CD8-positive, alpha-beta memory T cell (primary cell): ENCODE measurements at places on chromosomes 12 and 14.

DNA sequence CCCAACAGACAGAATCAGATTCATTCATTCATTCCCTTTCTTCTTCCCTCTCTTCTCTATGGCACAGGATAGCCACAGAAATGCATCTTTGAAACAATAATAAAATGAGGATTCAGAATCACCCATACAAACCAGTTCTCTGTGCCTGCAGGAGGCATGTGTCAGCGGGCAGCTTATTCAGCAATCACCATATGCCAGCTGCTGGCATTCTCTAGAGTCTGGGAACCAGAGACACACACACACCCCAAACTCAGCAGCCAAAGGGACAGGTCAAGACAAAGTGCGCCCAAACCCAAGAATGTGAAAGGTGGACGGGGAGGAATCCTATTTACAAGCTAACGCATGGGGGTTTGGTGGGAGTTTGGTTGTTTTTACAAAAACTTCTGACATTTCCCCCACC is 14.1 kb downstream of the ARF3 start:
- no peak for DNase-seq

DNA sequence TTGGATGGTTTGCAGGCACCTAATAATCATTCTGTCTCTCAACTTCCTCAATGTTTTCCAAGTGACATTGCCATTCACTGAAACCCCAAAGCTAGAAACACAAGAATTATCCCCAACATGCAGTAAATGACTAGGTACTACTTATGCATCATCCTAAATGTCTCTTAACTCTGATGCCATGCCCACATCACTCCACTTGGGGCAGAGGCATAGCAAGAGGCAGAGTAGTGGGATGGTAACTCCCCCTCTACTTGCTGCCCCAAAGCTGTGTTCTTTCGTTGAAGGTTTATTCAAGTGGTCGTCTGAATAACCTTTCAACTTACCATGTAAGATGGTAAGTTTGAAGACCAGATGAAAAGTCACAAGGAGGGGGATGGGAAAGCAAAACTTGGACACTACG is 77.9 kb upstream of the SOX5 start:
- DNase-seq = no peak

DNA sequence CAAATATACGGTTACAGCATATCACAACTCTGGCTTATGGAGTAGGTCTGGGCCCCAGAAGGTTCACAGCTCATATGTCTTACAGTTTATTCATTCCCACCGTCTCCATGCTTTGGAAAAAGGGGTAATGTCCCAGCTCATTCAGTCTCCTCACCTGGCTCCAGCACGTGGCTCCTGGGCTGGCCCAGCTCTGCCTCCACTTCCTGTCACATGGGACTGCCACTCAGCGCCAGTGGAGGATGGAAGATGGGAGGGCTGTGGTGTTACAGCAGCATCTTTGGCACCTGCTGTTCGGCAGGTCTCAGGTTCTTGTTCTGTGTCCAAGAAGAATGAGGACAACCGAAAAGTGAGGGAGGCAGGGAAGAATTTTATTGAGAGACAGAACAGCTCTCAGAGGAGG is 216.3 kb upstream of the ATXN7L3B start:
- DNase-seq = no peak

DNA sequence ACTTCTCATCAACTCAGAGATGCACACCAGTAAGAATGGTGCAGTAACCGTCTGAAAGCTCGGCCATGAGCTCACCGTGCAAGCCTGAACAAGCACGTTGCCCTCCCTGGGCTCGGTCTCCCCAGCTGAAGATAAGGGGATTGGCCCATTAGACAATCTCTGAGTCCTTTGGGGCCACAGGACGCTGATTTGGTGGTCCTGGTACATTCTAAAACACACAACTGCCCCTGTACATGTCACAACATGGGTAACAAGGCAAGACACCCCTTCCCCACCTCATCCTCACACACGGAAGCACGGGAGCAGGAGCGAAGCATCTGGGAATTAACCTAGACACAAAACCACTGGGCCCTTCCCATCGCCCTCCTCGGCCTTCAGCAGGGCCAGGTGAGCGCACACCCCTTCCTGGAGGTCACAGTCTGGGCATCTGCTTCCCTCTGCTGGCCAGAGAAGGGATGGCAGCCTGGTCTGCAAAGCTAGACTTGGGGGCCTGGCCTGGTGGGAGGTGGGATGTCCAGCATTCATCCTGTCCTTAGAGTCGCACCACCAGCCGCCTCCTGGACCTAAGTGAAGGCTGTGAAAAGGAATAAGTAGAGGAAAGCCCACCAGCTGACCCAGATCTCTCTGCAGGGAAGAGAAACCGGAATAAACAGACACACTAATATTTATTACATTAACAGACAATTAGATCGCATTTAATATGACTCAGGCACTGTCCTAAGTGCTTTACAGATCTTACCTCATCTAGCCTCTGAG is 18.9 kb upstream of the SMUG1 start:
- DNase-seq = peak; percentile 56

GRCh38 chr12:79673354-79673753 is 17.4 kb downstream of the PAWR start:
- DNase-seq = no peak

- no peak for DNase-seq
Observed at GRCh38 chr12:90250042-90250441, 541.4 kb upstream of the ATP2B1 start.

DNA sequence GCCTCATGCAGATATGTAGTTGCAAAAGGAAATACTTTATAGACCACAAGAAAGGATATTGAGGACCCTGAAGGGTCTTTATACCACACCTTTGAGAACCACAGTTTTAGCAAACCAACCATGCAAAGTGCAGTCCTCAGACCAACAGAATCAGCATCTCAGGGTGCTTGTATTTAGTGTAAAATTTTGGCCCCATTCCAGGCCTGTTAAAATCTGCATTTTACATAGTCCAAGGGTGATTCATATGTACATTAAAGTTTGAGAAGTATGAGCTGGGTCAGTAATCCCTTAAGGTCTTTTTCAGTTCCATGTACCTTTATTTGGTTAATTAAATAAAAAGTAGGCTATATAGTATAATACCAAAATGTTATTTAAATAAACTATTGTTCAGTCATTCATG is 91.2 kb downstream of the WNK1 start:
- no peak for DNase-seq

DNA sequence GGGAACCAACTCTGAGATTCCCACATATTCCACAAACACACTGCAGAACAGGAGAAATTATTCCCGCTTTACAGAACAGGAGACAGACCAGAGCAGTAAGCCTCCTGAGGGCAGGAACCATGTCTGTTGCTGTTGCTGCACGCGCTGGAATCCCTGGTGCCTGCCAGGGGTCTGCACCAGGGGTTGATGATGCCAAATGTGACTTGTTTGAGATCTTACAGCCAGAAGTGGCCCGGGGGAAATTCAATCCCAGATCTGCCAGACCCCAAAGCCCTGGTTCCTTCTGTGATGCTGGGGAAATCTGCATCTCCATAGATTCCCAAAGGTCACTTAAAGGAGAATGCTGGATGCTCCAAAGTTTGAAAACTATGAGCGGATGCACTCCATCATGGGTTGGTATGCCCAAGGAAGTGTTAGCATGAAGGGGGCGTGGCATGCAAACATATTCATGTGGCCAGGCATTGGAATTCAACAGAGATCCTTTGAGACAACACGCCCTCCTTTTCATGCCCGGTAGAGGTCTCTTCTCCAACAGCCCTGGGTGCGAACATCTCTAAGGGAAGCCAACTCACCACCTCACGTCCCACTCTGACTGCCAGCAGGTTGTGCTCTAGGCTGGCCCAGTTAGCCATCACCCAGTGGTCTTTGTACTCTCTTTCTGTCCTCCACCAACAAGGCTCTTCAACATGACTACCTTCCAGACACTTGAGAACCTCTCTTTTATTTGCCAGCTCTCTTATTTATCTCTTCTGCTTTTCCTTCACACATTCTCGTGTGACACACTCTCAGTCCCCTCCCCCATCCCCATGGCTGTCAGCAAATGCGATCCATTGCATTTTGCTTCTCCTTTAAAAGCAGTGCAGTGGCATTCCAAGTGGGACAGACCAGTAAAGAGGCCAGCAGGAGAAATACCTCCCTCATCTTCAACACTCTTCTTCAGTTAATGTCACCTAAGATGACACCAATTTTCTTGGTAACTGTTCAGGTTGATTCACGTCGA is 131.3 kb downstream of the ZFP36L1 start:
- DNase-seq = no peak

GRCh38 chr12:16984484-16984883 is 378.5 kb upstream of the LMO3 start:
- DNase-seq = no peak

DNA sequence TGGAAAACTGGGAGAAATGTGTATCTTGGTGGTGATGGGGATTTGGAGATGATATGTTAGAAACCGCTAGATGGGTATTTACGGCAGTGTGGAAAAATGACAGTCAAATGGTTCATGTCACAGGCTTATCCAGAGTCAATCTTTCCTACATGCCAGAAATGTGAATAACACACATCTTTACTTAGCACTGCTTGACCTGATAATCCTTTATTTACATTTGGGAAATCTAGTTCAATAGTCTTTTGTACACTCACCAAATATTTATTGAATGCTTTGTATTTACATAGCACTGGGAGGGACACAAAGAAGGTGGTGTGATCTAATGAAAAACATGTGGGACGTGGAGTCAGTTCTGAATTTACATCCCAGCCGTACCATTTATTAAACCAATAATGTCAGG is 208.2 kb downstream of the DIO2 start:
- no peak for DNase-seq

GRCh38 chr12:110531741-110532333 is 29.7 kb downstream of the RAD9B start:
- DNase-seq = no peak

GRCh38 chr12:46362895-46363581 is 9.5 kb downstream of the SLC38A2 start:
- DNase-seq = no peak
